Stimulated activated CD4-positive, alpha-beta T cell treated with anti-CD3 and anti-CD28 coated beads, Interleukin-1b, Interleukin-23, amount 100 ng/mL, for 48 hours (primary cell): ENCODE measurements at places on chromosomes 6 and 20.
A peak's percentile ranks its signal among the peaks of the same experiment; 100 is the strongest.

DNA sequence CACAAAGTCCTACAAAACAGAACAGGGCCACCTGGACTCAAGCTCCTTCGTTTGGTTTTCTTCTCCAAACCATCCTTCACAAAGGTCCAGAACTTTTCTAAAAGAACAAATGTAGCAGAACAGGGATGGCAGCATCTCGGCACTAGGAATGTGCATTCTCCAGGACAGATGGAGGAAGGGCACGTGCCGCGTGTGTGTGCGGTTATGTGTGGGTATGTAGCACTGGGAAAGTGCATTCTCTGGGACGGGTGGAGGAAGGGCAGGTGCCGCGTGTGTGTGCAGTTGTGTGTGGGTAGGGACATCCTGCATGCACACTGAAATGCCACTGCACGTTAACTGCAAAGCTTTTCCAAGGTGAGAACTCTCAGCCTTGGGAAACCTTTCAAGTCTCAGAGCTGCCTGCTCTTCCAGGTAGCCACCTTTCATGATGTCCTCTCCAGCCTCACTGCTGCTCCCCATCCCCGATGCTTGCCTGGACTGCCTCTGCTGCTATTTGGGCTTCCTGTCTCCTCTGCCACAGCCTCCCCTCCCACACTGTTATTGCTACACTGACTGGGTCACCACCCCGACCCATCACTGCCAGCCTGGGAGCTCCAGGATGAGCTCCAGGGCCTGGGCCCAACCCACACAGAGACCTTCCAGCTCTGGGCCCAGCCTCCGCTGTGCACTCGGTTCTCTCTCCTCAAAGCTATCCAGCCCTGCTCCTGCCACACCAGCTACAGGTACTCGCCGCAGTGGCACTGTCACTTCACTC, 47.6 kb downstream of the EZR start:
- DNase-seq: no peak

DNA sequence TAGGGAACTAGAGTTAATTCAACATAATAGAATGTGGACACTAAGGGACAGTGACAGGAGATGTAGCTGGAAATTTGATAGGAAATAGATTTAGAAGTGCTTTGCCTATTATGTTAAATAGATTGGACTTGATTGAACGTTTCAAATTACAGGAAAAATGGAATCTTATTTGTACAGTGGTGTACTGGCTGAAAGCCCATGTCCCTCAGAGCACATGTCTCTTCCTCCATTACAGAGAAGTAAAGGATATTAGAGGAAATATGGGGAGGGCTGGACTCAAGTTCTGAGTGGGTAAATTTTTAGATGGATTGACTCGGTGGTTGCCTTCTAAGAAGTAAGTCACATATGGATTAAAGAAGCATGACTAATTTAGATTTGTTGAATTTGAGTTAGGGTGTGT, 11.4 kb downstream of the PKIB start:
- no peak for DNase-seq

- DNase-seq: no peak
Observed at GRCh38 chr6:43927532-43928210, 157.7 kb downstream of the VEGFA start.

GRCh38 chr20:4813076-4813862, 91.6 kb downstream of the PRND start:
- peak; percentile 34 for DNase-seq

- no peak for DNase-seq
Observed at GRCh38 chr6:45116714-45117410, 211.3 kb upstream of the RUNX2 start.

DNA sequence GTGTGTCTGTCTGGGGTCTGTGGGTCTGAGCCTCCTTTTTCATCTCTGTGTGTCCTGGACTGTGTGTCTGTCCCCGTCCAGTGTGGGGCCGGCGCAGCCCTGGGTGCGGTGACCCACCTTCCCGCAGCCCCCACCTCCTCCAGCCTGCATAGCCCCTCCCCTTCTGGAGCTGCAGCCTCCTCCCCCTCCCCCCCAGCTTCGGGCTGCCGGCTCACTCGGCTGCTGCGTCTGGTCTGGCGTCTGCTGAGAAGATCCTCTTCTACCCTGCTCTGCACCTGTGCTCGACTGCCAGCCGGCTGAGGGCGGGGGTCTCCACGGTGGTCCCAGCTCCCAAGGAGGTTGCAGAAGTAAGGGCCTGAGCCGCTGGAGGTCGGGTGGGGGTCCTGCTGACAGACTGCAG, 7.6 kb upstream of the LKAAEAR1 start:
- no peak for DNase-seq

GRCh38 chr20:63252284-63252711, 2.0 kb downstream of the NKAIN4 start:
- DNase-seq: no peak

DNA sequence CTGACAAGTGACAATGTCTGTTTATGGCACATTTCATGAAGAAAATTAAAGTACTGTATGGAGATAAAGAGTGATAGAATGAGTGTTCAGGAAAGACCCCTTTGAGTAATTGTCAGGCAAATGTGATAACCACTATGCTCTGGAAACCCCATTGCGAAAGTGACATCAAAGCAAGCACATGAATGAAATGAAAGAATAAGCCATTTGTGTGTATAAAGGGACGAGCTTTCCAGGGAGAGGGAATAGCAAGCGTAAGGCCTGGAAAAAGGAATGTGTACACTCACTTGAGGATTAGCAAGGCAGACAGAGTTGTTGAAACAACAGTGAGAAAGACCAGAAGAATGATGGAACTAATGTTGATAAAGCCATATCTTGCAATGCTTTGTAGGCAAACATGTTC, 490.0 kb downstream of the GRIK2 start:
- no peak for DNase-seq

DNA sequence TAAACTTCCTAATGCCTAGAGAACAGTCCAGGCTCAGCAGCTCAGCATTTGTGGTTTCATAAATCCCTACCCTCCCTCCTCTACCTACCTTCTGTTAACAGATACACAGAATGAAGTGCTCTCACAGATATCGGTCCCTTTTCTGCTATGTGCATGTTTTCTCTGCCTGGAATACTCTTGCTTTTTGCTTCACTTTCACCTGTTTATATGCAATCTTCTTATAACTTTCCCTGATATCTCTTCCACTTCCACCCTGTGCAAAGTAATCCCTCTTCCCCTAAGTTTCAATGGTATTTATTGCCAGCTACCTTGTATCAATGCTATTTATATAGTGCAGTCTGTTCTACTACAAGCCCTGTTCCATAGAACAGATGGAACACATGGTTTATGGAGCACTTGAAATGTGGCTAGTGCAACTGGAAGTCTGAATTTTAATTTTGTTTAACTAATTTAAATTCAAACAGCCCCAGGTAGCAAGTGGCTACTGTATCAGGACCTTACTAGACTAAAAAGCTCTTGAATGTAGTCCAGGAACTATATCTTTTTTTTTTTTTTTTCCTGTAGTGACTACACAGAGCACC, 3.1 kb upstream of the TAB2 start:
- DNase-seq: no peak

GRCh38 chr20:10322073-10323012, 103.7 kb downstream of the SNAP25 start:
- DNase-seq: no peak
